ENCODE measurements at places on chromosomes 3 and 15. TPM values are rescaled to one million over a fixed set of nuclear protein-coding genes. Genes with fewer than 3 reads are reported as not detected.

SLC26A6 gene
- total RNA-seq, result 41.3 TPM

TUSC7 gene
- total RNA-seq, result not detected

ARPP21 gene
- not detected for total RNA-seq

EOMES gene
- 0.50 TPM for total RNA-seq

ISLR gene
- not detected for total RNA-seq

FOXB1 gene
- total RNA-seq, result 0.57 TPM

EXD1 gene
- not detected for total RNA-seq
